ENCODE measurements at places on chromosomes 1 and 21.

GRCh38 chr1:66403007-66403731 is 130.8 kb upstream of the SGIP1 start:
- DNase-seq = no peak

DNA sequence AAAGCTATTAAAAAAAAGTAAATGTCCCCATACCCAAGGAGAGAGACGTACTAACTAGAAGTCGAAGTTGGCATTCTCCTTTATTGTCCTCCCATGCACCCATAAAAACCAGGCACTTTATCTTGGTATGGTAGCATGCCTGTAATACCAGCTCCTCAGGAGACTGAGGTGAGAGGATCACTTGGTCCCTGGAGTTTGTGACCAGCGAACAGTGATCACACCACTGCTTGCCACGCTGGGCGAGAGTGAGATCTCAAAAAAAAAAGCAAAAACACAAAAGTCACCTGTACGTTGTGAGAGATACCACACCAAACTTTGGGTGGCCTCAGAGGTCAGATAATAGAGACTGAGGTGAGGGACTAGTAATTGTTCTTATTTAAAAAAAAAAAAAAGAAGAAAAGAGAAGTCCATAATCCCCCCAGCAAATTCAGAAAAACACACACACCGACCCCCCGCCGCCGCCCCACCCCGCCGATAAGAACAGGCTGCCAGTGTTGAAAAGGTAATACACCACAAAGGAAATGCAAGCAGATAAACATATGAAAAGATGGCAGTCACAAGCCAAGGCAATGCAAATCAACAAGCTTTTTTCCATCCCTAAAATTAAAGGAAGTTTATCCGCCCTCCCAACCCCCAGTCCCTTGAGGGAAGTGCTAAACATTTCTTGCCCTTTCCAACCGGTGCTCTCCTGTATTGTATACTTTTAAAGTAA is 3.6 kb downstream of the L1TD1 start:
- no peak for DNase-seq

GRCh38 chr1:43358121-43358745 is 548 bp upstream of the CDC20 start:
- no peak for DNase-seq

DNA sequence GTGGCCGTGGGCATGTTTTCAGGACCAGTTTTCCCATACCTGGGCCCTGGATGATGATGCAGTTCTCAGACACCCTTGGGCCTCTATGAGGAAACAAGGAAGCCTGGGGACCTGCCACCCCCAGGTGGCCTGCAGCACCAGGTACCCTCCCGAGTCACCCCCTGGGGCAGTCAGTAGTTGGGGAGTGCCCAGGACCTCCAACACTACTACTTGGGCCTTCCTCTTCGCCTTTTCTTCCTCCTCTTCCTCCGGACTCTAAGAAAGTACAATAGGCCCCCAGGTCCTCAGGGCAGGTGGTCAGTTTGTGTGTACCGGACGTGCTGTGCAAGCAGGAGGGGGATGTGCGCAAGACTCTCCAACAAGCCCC is 11.9 kb upstream of the SRARP start:
- DNase-seq = no peak

DNA sequence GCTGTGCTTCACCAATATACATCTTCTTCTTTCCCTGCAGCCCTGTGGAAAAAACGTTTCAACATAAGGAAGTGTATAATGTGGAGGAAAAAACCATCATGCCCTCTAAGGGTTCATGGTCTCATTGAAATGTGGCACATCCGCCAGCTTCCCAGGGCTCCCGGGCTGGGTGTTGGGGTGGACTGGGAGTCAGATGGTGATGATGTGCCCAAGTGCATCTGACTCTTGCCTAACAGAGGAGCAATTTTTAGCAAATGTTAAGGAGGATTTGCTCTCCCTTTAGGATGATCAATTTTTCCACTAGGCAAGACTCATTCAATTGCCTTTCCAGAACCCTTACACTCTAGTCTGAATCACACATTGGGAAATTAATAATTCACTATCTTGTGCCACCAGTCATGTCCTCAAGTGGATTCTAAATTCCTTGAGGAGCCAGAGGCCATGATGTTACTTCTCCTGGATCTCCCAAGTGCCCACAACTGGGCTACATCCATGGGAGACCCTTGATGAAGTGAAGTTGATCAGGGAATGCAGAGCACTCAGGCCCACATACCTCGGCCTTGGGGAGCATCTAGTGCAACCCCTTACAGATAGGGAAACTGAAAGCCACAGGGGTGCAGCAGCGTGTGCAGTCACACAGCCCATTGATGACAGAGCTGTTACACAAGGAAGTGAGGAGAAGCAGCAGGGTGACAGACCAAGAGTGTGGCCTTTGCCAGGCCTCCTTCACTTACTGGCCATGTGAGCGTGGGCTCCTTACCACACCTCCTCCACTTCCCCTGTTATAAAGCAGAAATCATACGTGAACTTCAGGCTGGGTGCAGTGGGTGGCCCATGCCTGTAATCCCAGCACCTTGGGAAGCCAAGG is 100.0 kb upstream of the SLC44A3 start:
- no peak for DNase-seq

DNA sequence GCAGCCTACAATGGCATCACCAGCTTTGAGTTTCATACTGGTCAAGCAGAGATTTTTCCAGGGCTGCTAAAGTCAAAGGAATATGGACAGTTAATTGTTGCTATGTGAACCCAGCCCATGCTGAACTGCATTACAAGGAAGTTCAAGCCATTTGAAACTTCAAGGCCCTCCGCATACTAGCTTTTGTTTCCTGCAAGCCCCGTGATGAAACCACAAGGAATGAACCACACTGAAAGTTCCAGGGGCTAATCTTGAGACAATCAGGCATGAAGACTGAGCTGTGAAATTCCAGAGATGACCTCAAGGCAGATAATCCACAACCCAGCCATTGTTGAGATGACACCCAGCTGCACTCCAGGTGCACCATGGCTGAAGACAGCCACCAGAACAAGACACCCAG is 180.8 kb downstream of the C1orf21 start:
- no peak for DNase-seq

DNA sequence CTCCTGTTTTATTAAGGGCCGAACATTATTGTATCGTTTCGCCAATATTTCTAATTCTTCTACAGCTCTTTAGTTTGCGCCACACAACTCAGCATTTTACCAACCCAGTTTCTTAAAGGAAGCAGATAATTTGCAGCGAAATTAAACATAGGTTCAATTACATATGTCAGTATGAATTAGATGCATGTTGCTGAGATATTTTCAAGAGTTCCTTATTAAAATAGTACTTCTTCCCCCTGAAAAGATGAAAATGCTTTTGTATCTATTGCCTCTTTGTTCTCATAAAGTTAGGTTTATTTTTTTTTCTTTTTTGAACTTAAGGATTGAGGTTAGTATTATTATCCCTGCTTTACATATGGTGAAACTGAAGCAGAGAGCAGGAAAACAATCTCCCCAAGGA is 183.5 kb upstream of the C1orf105 start:
- no peak for DNase-seq

GRCh38 chr21:28357743-28358142 is 634.9 kb downstream of the LTN1 start:
- no peak for DNase-seq

- no peak for DNase-seq
These were observed 1.7 kb downstream of the SPSB1 start for GRCh38 chr1:9294405-9294773.

DNA sequence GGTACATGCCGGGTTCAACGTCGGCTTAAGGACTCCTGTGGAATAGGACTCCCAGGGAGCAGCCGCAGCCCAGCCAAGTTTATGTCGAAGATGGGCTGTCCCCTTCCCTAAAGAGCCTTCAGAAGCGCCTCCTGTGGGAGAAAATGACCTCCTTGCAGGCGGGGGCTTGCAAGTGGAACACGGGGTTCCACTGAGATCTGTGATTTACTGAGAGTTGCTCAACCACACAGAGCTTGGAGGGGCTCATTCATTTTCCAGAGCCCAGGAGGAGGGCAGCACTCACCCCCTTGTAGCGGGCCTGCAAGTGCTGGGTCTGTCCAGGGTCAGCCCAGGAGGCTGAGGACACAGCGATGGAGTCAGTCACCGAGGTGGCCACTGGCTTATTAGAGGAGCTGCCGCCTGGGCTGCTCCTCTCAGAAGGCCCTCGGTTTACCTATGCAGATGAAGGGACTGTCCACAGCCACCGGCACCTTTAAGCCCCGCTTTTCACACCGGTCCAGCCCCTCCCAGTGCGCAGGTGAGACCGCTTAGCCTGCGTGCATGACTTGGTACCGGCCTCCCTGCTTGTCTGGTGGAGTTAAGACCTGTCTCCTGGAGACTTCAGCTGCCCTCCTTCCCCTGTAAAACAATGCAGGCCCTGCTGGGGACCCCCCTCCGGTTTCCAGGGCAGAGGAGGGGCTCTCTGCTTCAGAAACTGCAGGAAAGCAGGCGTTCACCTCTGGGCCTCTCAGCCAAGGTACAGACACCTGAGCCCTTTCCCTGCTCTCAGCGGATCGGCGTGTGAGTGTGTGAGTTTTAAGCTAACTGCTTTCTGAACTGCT is 57.5 kb downstream of the ATP5PO start:
- no peak for DNase-seq

DNA sequence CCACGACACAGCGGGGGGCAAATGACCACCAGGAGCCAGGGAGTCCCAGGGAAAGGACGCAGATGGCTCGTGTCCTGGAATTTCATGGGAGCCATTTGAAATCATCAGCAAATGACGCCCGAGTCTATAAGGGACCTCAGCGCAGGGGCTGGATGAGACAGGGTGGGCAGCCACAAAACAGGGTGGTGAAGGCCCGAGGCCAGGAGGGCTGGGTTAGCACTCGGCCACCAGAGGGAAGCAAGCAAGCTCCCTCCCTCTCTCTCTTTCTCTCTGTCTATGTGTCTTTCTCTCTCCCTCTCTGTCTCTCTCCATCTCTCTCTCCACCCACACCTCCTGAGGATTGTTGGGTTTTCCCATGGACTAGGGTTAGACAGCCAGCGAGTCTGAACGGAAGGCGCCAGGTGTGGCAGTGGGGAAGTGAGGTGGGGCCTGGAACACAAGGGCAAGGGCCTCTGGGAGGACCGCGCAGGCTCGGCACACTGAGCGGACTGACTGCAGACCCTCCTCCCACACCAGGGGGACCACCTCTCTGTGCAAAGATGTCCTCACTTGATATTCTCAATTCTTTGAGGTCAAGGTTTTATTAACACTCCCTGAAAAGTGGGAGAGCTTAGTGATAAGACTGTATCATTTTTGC is 73.8 kb upstream of the TMPRSS2 start:
- DNase-seq = no peak

- no peak for DNase-seq
These were observed 40.5 kb upstream of the SCYL3 start for GRCh38 chr1:169933984-169934725.

DNA sequence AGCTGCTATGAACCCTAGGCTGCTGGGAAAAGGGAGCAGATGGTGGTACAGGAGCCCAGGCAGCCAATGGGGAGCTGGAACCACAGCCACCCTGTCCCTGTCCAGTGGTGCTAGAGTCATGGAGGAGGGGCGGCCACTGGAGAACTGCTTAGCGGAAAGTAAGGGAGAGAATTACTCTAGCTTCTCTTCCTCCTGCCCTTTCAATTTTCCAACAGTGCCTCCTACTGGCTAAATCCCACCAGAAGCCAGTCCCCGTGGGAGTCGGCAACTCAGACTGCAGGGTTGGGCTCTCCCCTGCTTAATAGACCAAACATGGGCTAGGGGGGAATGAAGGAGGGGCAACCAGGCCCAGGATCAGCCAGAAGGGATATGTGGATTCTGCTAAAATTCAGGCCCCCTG is 154.5 kb downstream of the ACTL8 start:
- no peak for DNase-seq

- no peak for DNase-seq
These were observed 249.3 kb downstream of the ATG4C start for GRCh38 chr1:63033211-63033610.

GRCh38 chr1:39819091-39819812 is 30.6 kb upstream of the BMP8B start:
- no peak for DNase-seq

GRCh38 chr1:207888652-207889051 is 22.3 kb downstream of the CD34 start:
- no peak for DNase-seq

GRCh38 chr1:113123737-113124136 is 50.7 kb downstream of the LRIG2 start:
- no peak for DNase-seq

- no peak for DNase-seq
These were observed 886.6 kb downstream of the TTLL7 start for GRCh38 chr1:83112248-83112885.

GRCh38 chr1:37433171-37433570 is 41.2 kb upstream of the ZC3H12A start:
- DNase-seq = no peak

DNA sequence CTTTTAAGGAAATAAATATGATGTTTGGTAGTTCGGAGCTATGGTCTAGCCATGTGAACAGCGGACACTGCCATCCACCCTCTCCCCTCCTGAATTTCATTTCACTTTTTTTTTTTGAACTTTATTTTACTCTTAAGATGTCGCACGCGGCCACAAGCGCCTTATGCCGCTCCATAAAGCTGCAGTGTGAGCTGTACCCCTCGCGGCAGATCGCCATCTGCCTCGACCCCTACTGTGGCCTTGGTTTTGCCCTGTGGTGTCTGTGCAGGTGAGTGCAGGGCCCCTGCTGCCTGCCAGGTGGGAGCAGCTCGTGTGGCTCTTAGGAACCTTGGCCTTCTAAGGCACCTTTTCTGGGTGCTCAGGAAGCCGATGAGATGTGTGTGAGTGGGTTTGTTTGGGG is 48.1 kb downstream of the S100B start:
- no peak for DNase-seq

GRCh38 chr1:38129473-38129872 is 82.9 kb upstream of the POU3F1 start:
- no peak for DNase-seq

DNA sequence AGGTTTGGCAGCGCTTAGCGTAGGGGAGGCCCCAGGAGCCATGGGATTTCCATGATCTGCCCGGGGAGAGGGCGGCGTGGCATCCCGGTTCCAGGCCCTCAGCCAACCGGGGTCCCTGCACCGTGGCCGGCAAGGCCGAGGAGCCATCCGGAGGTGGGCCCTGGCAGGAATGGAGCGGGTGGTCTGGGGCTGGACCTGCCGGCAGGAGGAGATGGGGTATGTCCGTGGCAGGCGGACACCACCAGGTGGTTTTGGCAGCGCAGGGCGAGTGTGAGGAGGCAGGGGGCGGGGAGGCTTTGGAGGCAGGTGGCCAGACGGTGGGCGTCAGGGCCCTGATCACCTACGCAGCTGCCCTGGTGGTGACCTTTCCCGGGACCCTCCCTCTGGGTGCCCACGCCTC is 10.3 kb downstream of the PRKCZ start:
- no peak for DNase-seq

All from occipital lobe (tissue), 3 donors.